ENCODE measurements at places on chromosomes 16 and 17. TPM values are rescaled to one million over a fixed set of nuclear protein-coding genes. Genes with fewer than 3 reads are reported as not detected.

- DNase-seq = no peak
Observed at GRCh38 chr16:70410734-70411133, 28.2 kb downstream of the ST3GAL2 start.

- DNase-seq = no peak
Observed at GRCh38 chr17:20999841-21000532, 42.8 kb downstream of the USP22 start.

DNA sequence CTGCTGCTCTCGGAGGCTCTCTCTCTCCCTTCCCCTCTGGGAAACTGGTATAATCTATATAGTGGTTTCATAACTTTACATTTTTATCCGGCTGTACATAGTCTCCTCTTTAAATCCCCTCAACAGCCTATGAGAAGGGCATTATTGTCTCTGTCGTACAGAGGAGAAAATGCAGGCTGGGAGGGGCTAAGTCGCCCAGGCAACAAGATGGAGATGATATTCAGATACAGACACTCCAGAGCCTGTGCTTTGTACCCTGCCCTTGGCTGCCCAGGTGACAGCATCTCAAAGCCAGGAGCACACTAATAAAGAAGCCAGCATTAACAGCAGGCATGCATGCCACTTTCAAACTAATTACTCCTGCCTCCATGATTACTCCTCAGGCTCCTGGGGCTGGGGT is 4.7 kb upstream of the EIF1 start:
- no peak for DNase-seq

GRCh38 chr17:19345067-19345460 is 17.5 kb downstream of the B9D1 start:
- no peak for DNase-seq

- no peak for DNase-seq
Observed at GRCh38 chr16:57906382-57907316, 64.3 kb downstream of the CNGB1 start.

DNA sequence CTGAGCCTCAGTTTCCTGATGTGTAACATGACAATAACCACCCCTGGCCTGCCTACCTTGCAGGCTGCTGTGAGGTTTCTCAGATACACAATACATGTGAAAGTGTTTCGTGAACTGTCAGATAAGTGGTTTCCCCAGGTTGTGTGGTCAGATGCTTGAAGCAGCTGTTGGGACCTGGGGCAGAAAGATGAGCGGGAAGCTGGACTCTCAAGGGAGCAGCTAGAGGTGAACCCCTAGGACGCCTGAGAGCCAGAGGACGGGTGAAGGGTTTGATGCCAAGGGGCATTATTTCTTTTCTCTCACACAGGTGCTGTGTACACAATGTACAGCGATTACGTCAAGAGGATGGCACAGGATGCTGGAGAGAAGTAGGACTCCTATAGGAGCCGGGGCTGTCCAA is 2.3 kb downstream of the HIGD1B start:
- no peak for DNase-seq

DNA sequence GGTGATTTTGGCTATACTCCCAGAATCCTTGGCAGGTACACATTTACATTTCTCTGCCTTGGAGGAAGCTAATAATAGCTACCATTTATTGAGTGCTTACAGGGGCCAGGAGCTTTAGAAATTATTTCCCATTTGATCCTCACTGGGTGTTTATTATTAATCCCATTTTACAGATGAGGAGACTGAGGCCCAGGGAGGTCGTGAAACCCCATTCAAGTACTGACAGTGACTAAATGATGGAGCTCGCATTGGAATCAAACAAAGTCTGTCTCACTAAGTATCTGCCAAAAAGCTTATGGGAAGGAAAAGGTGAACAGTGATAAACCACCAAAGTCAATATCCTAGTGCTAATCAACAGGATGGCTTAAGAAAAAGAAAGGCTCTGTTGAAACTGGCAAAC is 33.3 kb upstream of the XYLT1 start:
- no peak for DNase-seq

DNA sequence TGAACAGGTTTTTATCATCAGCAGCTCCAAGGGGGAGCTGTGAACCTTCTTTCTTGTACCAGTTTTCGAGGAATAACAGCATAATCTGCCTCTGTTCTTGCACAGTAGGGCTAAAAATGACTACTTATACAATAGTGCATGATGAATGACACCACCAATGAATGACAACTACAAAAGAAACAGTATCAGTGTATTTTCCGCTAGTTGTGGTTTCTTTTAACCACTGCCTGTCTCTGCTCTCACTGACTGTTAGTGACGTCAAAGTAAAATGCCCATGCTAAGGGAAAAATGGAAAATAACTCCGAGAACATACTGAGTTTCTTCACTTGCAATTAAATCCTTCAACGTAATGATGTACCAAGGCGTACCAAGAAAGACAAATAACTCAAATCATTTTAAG is 294.9 kb downstream of the MAP2K6 start:
- no peak for DNase-seq

APOBR gene
- polyA plus RNA-seq = 0.02 TPM

WNK4 gene
- 2.1 TPM for polyA plus RNA-seq

Measured in BJ (cell line).